ENCODE measurements at places on chromosomes 5 and 9.

GRCh38 chr5:38697013-38697412 lies 140.6 kb upstream of the LIFR start:
- no peak for DNase-seq

GRCh38 chr9:111948951-111949350 lies 52.3 kb downstream of the UGCG start:
- DNase-seq, result no peak

DNA sequence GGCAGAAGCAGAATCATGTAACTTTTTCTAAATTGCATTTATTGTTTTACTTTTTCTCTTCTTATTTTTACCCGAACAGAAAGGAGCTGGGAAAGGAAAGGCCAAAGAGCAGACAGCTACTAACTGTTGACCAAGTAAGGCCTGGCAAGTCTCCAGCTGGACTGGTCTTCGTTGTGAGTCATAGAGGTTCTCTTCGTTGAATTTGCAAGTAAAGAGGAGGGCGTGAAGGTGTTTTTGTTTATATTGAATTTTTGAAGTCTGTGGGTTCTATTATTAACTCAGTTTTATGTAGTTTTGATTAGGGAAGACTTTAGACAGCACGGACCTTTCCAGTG lies 416.5 kb upstream of the CCNH start:
- DNase-seq, result no peak

GRCh38 chr5:82351754-82352145 lies 73.6 kb upstream of the RPS23 start:
- no peak for DNase-seq

DNA sequence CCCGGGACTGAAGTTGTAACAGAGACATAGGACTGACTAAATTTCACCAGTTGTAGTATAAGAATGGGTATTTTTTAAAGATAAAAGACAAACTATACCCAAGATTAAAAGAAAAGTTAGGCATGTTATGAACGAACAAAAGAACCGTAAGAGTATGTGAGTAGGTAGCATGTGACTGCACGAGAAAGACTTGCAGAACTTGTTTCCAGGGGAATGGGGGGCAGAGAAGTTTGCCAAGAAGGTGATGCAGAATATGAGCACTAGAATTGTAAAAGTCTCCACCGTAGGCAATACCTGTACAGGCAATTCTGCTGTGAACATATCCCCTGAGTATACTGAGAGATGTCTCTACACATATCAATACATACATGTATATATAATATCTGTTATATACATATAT lies 614.7 kb downstream of the PRELID2 start:
- DNase-seq, result no peak

- no peak for DNase-seq
Measured at GRCh38 chr5:168092209-168093185, 198.9 kb upstream of the WWC1 start.

- no peak for DNase-seq
Measured at GRCh38 chr5:83107692-83108420, 30.5 kb downstream of the XRCC4 start.

DNA sequence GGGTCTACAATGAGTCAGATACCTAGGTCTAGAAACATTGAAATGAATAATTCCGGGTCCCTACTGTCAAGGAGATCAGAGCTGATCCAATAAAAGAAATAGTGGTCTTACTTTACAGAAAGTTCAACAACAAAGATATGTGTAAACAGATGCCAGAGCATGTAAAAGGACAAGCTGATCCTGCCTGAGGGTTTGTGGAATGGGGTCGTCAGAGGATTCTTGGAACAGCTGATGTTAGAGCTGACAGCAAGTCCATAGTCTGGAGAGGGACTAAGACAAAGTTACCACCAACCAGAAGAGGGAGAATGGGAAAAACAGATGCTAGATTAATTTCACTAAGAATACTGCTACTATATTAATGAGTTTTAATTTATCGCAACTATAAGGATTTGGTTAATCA lies 71.5 kb downstream of the FREM1 start:
- DNase-seq, result no peak

Measured in stimulated activated CD8-positive, alpha-beta memory T cell treated with anti-CD3 and anti-CD28 coated beads, Interleukin-12 subunit alpha, Interleukin-12 subunit beta, amount 100 ng/mL, for 4 hours (primary cell).